T-cell (primary cell): ENCODE measurements at places on chromosomes 3 and 15.

DNA sequence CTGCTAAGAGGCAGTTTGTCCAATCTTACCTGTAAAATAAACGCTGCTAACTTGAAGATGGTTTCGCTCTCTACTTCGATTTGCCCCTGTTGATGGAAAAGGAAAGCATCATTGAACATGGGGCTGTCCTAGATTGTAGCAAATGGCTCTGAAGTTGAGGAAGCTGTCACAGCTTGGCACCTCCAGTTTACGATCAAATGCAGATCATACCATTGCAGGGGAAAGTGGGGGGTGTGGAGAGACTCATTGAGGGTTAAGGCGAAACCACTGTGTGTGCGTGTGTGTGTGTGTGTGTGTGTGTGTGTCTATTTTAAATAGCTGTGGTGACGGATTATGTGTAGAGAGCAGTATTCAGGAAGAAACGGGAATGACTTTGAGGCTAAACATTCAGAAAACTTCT lies 127.6 kb upstream of the LMOD3 start:
- no peak overlapping the region for H3K4me3 ChIP-seq
- DNase-seq, result peak; percentile 1
- H3K36me3 ChIP-seq, result no peaks in the 10 kb centered on the region
- H3K27me3 ChIP-seq, result no peaks in the 10 kb centered on the region
- H3K4me1 ChIP-seq, result no peaks in the 10 kb centered on the region

GRCh38 chr3:45557471-45557870 lies 37.1 kb upstream of the LIMD1 start:
- no peak overlapping the region for H3K4me3 ChIP-seq
- DNase-seq, result no peak
- H3K27ac ChIP-seq, result no peak overlapping the region
- H3K36me3 ChIP-seq, result no peaks in the 10 kb centered on the region
- no peaks in the 10 kb centered on the region for H3K4me1 ChIP-seq
- H3K27me3 ChIP-seq, result no peaks in the 10 kb centered on the region

GRCh38 chr3:77320514-77320913 lies 280.6 kb downstream of the ROBO2 start:
- no peaks in the 10 kb centered on the region for H3K36me3 ChIP-seq
- no peaks in the 10 kb centered on the region for H3K4me1 ChIP-seq
- H3K27me3 ChIP-seq, result no peaks in the 10 kb centered on the region
- no peak for DNase-seq

DNA sequence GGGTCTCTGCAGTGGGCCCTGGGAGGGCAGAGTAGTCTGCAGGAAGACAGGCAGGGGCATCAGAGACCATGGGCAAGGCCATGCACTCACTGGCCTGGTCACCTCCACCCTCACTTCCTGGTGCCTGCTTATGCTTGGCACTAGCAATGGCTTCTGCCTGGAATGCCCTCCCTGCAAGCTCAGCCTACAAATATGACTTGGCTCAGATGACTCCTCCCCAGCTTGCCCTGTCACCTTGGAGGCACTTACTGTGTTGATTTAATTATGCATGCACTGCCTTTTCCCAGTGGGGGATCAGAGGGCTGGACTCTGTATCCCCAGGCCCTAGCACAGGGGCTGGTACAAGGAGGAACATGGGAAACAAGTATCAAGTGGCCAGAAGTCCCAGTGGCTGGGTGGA lies 7.8 kb downstream of the C3orf18 start:
- no peak overlapping the region for H3K27ac ChIP-seq
- H3K36me3 ChIP-seq, result no peaks in the 10 kb centered on the region
- peaks cover 3% of the 10 kb centered on the region for H3K4me1 ChIP-seq
- H3K27me3 ChIP-seq, result no peaks in the 10 kb centered on the region

DNA sequence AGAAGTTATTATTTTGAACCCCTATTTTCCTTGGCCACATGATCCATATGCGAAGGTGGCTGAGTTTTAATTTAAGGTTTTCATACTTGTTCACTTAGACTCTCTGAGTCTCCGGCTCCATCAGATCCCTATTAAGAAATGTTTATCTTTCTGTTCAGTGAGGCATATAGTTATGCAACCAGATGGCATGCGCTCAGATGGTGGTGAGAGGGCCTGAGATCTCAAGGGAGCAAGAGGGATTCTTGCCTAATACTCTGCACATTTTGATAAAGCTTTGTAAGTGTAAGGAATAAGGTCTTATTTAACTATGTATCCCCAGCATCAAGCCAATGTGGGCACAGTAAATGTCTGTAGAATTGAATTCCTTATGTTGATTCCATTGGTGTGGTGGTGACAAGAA lies 78.9 kb upstream of the DPH6 start:
- H3K27ac ChIP-seq, result no peak overlapping the region
- DNase-seq, result no peak
- no peaks in the 10 kb centered on the region for H3K4me1 ChIP-seq
- H3K36me3 ChIP-seq, result no peaks in the 10 kb centered on the region

- no peaks in the 10 kb centered on the region for H3K4me1 ChIP-seq
- H3K36me3 ChIP-seq, result no peaks in the 10 kb centered on the region
- no peak for DNase-seq
- no peak overlapping the region for H3K27ac ChIP-seq
- H3K27me3 ChIP-seq, result no peaks in the 10 kb centered on the region
Observed at GRCh38 chr3:196472286-196472685, 31.3 kb downstream of the RNF168 start.

GRCh38 chr3:42502429-42503250 lies at the start of gene VIPR1:
Gene VIPR1, plus strand, starts transcription at chr3:42502643. Its CDS starts 93 bp downstream, at chr3:42502736.
- H3K27me3 ChIP-seq, result no peaks in the 10 kb centered on the region
- peak within 1 kb of the TSS; percentile 71 for H3K4me3 ChIP-seq
- peak; percentile 97 for DNase-seq
- no peaks in the 10 kb centered on the region for H3K36me3 ChIP-seq
- peaks cover 55% of the 10 kb centered on the region for H3K4me1 ChIP-seq

DNA sequence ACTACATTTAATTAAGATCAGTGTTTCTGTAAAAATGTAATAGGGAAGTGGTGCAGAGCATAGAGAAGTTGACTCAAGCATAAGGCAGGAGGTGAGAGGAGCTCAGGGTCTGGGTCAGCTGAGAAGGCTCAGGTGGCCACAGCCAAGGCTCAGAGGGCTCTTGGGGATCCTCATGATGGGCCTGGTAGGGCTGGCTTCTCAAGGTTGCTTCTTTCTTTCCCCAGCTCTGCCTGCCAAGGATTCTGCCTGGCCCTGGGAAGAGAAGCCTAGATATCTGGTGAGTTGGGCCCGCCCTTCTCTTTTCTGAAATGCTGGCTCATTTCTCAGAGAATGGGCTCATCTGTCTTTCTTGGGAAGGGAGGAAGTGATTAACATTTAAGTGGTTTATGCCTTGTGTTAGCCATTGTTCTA lies 6.5 kb downstream of the ZNF589 start:
- H3K36me3 ChIP-seq, result peaks cover 16% of the 10 kb centered on the region
- H3K4me1 ChIP-seq, result peaks cover 17% of the 10 kb centered on the region
- no peaks in the 10 kb centered on the region for H3K27me3 ChIP-seq
- H3K4me3 ChIP-seq, result no peak overlapping the region
- no peak overlapping the region for H3K27ac ChIP-seq

- no peaks in the 10 kb centered on the region for H3K36me3 ChIP-seq
- H3K4me1 ChIP-seq, result no peaks in the 10 kb centered on the region
- no peak overlapping the region for H3K4me3 ChIP-seq
Observed at GRCh38 chr15:57213862-57214261, 162.4 kb upstream of the CGNL1 start.

DNA sequence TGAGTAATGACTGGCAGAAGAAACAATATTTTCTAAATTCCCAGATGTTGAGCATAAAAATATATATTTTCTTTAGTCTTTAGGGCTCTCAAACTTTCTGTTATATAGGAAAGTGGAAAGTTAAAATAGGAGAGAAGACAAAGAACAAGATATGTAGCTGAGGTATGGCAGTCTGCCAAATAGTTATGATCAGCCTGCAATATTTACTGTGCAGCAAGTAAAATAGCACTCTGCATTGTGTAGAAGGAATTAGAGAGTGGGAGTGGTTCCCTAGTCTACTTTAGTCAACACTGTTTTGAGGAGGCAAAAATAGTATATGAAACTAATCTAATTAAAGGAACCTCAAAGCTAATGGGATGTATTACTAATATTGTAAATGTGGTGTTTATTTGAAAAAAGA lies 978.1 kb upstream of the ALCAM start:
- H3K36me3 ChIP-seq, result no peaks in the 10 kb centered on the region
- no peak overlapping the region for H3K4me3 ChIP-seq
- H3K4me1 ChIP-seq, result no peaks in the 10 kb centered on the region

DNA sequence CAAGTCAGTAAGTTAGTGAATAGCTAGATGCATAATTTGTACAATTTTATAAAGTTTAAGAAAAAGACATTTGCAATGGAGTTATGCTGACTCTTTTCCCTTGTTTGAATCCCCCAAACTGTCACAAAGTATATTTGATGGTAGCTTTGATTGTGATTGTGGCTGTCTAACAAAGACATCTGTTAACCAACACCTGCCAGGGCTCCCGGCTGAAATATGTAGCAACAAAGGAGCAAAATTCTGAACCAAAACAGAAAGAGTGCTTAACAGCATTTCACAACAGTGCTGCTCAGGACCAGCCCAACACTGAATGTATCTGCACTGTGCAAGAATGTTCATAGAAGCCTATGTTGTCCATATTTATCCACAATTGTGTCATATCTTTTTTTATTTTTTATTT lies 39.4 kb downstream of the LEO1 start:
- DNase-seq, result no peak
- no peak overlapping the region for H3K4me3 ChIP-seq
- no peaks in the 10 kb centered on the region for H3K4me1 ChIP-seq
- peaks cover 3% of the 10 kb centered on the region for H3K36me3 ChIP-seq
- no peaks in the 10 kb centered on the region for H3K27me3 ChIP-seq
- no peak overlapping the region for H3K27ac ChIP-seq
